Psoas muscle (tissue), 8 donors: ENCODE measurements at places on chromosomes 2 and 18.

DNA sequence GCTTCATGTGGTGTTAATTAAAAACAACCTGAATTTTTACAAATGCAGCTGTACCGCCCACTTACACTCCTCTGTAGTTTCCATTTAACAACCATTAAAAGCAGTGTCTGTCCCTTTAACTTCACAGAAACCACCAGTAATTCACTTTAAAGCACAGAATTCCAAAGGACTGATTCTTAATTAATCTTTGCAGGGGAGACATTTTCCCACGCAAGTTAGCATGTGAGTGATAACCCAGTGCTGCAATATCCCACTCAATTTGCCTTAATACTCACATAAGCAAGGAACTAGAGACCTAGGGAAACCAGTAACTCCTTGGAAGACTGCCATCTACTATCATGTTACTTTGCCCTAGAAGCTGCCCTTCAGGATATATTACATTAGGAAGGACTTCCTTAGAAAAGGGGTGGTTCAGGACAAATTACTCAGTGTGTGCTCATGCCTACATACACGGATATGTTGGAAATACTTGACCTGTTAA, 102.3 kb downstream of the OSR1 start:
- no peak for DNase-seq

DNA sequence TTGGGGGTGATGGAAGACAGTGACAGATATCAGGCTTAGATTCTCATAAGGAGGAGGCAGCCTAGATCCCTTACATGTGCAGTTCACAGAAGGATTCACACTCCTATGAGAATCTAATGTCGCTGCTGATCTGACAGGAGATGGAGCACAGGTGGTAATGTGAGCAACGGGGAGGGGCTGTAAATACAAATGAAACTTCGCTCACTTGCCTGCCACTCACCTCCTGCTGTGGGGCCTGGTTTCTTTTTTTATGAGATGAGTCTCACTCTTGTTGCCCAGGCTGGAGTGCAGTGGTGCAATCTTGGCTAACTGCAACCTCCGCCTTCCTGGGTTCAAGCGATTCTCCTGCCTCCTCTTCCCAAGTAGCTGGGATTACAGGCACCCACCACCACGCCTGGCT, 258.6 kb downstream of the EN1 start:
- no peak for DNase-seq

- no peak for DNase-seq
These were observed 22.3 kb upstream of the SERPINB5 start for GRCh38 chr18:63454497-63454896.

GRCh38 chr2:3262437-3263388, 114.9 kb downstream of the EIPR1 start:
- no peak for DNase-seq

DNA sequence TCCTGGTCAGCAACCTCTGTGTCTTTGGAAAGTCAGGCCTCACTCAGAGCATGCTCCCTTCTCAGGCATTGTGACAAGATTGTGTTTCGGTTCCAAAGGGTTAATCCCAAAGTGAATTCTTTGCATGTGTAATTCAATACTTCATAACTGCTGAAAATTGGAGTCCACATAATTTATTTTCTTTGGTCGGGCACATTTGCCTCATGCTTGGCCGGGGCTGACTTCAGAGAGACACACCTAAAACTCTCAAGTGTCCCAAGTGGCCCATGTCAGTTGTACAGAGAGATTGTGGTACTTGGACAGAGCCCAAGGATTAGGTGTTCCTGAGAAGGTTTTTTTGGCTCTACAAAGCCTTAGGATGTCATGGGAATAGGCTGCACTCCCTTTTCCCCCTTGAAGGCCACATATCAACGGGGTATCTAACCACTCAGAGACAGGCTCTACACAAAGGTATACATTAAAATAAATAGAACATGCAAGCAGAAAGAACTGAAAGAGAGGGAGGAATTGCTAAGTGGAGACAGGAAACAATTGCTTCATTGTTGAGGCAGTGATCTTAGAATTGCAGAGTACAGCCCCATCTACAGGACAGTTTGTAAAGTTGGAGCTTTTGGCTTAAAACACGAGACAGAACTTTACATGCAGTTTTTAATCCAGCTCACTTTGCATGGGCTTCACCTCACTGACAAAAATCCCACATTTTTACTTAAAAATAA, 1232.3 kb upstream of the ZEB2 start:
- no peak for DNase-seq

- DNase-seq: no peak
These were observed 3.2 kb upstream of the SERPINE2 start for GRCh38 chr2:224042191-224042696.

DNA sequence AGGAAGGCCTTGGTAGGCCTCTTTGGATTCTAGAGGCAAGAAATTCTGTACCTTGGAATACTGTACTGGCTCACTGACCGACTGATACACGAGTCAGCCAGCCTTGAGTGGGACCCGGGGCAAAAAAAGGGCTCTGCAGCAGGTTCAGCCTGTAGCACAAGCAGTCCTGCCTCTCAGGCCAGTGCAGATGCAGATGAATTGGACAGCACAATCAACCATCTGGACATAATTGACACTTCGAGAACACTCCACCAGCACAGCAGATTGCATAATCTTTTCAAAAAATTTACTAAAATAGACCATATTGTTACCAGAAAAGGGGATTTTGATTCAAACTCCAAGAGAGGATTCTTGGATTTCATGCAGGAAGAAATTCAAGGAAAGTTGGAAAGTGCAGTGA, 241.6 kb downstream of the RPIA start:
- DNase-seq: no peak

- DNase-seq: no peak
These were observed 332.9 kb upstream of the DCC start for GRCh38 chr18:52007105-52007504.

GRCh38 chr2:153780241-153780640, 91.5 kb upstream of the GALNT13 start:
- DNase-seq: no peak

DNA sequence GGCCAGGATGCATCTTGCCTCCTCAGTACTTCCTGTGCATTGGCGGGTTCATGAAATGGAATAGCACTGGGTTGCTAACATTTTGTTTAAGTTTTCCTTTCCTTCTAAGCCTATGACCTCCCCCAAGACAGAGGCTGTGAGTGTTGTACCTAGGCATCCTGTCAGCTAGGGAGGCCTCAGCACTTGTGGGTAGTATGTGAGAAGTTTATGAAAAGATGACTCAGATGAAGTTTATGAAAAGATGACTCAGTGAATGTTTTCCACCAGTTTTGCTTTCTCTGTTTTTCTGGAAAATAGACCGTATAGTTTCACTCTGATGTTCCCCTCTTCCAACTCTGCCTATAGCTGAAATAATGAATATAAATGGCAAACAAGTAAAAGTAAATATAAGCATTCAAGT, 412.9 kb downstream of the TMEM182 start:
- no peak for DNase-seq

- DNase-seq: no peak
These were observed 12.3 kb upstream of the CNGA3 start for GRCh38 chr2:98333922-98334321.

- no peak for DNase-seq
These were observed 404.1 kb upstream of the ACVR2A start for GRCh38 chr2:147440734-147441133.

DNA sequence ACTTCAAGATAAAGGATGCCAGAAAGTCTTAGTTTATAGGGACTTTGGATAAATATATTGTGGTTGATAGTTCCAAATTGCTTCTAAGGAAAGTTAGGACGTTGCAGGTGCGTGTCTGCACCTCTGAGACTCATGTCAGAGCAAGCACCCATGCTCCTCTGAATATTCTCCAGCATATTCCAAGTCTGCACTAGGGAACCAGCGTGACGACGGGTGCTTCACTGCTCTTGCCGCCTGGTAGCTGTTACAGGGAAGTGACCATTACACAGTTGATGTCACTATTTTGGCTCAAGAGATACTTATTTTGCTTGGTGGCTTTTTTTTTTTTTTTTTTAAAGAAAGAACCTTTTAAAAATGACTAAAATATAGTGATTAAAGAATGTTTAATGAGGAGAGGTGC, 35.6 kb downstream of the GATA6 start:
- no peak for DNase-seq

DNA sequence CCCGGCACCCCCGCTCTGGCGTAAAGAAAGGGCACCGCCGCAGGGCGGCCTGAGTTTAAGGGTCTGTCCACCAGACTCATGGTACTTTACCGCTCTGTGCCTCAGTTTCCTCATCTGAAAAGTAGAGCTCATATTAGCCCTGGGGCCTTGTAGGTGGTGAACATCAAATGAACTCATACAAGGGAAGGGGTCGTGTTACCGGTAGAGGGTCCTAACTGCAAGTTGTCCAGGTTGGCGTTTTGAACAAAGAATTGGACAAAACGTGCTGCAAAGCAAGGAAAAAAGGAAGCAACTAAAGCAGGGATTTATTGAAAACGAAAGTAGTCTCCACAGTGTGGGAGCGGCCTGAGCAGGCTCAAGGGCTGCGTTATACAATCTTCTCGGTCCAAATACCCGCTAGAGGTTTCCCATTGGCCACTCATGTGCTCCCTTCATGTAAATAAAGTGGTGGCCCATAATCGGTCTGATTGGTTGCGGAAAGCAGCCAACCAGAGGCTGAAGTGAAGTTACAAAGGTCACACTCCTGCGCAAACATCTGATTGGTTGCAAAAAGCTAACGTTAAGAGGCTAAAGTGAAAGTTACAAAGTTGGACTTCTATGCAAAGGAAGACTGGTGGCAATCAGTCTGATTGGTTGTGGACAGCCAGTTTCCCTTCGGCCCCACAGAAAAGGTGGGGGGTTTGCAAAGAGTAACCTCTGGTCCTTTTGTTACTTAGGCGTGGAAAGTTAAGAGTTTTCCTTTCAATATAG, 80.7 kb upstream of the LDLRAD4 start:
- no peak for DNase-seq

- no peak for DNase-seq
These were observed 3.9 kb downstream of the INPP4A start for GRCh38 chr2:98448441-98449145.

DNA sequence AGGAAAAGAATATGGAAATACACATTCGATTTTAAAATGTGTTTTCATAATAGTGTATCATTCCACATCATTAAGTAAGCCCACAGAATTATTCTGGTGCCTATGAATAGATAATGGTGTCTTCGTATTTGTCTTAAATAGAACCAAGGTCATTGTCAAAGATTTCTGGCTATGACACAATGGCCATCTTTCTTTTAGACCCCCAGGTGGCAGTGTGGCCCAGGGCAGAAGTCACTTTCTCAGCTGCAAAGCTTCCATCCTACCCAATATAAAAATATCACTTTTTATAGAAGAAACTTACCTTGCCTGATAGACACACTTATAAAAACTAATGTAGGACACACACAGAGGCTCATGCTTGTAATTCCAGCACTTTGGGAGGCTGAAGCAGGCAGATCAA, 57.5 kb downstream of the ZRANB3 start:
- no peak for DNase-seq

GRCh38 chr2:120596990-120597594, 138.6 kb upstream of the GLI2 start:
- peak; percentile 90 for DNase-seq

DNA sequence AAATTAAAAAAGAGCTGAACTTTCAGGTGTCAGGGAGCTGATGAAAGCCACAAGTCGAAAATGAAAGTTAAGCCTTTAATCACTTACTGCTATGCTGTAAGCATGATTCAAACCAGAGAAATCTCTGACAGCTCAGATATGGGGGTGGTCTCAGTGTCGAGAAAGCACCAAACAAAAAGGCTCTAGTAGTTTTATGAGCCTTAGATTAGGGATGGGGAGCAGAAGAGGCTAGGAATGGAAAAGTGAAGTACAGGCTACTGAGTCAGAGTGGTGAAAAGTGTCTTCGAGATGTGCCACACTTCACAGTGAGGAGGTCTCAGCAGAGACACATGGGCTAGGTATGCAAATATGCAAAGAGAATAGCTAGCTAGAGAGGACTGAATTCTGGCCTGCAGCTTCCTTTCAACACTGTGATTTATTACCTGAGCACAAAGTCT, 482.2 kb downstream of the SPAG16 start:
- no peak for DNase-seq
